ENCODE measurements at places on chromosomes 16 and 17. TPM values are rescaled to one million over a fixed set of nuclear protein-coding genes. Genes with fewer than 3 reads are reported as not detected.

DNA sequence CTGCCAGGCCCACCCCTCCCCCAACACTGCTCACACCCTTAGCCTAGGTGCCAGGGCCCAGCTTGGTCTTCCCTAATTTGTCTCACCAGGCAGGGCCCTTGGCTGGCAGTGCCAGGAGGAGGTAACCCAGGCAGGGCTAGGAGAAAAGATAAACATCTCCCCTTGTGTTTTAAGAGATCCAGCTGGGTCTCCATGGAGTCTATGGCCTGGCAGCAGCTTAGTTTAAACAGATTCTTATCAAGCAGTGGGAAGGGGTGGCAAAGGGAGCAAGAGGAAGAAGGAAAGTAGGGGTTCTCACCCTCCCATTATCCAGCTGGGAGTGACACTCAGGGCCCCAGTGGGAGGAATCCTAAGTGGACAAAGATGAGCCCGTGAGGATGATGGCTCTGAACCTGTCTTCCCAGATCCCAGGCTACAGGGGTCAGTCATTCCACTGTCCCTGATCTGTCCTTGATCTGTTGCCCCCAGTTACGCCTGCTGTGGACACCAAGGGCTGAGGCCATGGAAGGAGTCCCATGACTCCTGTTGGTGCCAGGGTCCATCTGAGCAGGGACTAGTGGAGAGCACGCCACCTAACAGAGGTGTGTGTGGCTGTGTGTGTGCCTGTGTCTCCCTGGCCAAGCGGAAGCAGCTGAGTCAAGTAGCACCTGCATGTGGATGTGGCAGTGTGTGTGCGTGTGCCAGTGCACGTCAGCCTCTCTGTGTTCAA, 47.4 kb upstream of the MEIOC start:
- DNase-seq: no peak

- no peak for DNase-seq
These were observed 1.0 kb downstream of the BAHCC1 start for GRCh38 chr17:81396278-81396721.

Gene AOC3
- total RNA-seq: 2.1 TPM

Gene NPIPA8
- total RNA-seq: 0.98 TPM

GRCh38 chr17:29588562-29589411, 661 bp downstream of the GIT1 start:
- peak; percentile 65 for DNase-seq
